Progenitor cell of endocrine pancreas (in vitro differentiated cells): ENCODE measurements at places on chromosomes 11 and 22.
A peak's percentile ranks its signal among the peaks of the same experiment; 100 is the strongest.

DNA sequence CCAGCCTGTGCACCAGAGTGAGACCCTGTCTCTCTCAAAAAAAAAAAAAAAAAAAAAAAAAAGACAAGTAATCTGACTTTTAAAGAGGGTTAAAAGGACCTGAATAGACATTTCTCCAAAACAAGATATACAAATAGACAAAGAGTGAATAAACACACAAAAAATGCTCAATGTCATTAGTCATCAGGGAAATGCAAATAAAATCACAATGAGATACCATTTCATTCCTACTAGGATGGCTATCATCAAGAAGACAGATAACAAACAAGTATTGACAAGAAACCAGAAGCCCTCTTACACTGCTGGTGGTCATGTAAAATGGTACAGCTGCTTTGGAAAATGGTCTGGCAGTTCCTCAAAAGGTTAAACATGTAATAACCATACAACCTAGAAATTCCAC, 4.1 kb downstream of the RIC3 start:
- no peak for DNase-seq

- DNase-seq = no peak
Observed at GRCh38 chr11:117986981-117987574, 884 bp downstream of the IL10RA start.

GRCh38 chr11:110919241-110919922, 207.1 kb upstream of the ARHGAP20 start:
- DNase-seq = no peak

GRCh38 chr11:79312617-79313529, 128.0 kb downstream of the TENM4 start:
- no peak for DNase-seq

DNA sequence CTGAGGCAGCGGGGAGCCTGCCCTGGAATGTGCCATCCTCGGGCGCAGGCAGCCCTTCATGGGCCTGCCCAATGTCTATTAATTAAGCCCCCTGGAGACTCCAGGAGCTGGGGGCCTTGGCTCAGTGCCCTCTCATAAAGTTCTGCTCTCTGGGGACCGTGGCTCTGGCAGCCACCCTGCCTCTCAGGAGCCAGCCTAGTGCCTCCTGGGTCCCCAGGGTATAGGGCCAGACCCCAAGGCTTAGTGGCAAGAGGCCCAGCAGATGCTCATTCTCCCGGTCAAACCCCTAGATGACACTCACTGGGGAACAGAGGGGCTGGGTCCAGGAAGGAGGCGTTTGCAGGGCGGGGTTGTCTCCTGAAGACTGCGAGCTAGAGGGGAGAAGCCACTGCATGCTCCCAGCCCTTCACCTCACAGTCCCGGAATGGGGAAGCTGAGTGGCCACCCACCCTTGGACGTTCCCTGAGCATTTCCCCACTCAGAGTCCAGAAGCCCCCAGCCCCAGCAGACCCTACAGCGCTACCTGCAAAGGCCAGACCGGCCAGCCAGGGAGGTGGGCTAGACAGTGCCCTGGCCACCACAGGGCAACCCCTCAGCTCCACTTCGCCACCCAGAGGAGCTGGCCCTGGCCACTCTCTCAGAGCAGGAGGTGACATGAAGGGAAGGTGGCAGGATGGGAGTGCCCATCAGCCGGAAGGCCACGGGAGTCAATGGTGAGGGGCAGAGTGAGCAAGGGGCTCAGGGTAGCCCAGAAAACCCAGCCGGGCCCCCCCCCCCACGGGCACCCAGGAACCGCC, 83.0 kb downstream of the CDKN1C start:
- DNase-seq = peak; percentile 7
